ENCODE measurements at places on chromosomes 7 and 10.

DNA sequence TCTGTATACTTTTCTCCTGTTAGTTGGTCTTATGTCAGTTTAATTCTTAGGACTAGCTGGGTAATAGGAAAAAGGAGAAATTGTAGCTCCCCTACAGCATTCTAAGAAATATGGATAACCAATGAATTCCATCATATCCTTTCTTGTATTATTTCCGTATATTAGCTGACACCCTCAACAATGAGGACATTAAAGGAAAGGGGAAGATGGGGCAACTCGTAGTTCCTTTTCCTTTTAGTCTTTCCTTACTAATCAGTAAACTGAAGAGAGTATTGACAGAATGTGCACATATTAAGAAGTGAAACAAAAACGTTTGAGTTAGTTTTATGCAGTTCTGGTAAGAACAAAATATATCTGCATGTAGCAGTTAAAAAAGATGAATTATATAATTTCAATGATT is 35.1 kb upstream of the C10orf67 start:
- no peak for DNase-seq

- DNase-seq = no peak
Measured at GRCh38 chr10:44300666-44301649, 83.9 kb downstream of the CXCL12 start.

GRCh38 chr10:74957285-74957961 is 131.0 kb downstream of the KAT6B start:
- no peak for DNase-seq

GRCh38 chr7:80720146-80720545 is 81.7 kb downstream of the CD36 start:
- no peak for DNase-seq

DNA sequence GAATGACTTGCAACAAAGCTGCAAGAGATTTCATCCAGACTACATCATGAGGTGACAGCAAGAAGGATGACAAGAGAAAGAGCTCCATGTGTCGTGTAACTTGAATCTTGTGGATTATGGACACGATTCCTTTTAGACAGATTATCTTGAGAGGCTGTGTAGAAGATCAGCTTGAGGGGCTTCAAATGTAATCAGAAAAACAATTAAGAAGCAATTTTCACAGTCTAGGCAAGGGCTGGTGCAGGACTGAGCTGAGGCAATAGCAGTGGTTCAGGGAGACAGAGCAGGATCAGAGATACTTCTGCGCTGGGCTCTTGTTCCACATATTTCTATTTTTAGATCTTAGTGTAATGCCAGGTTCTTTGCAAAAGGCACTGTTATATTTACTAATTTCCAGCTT is 253.0 kb upstream of the COBL start:
- no peak for DNase-seq
